Effector memory CD8-positive, alpha-beta T cell (primary cell): ENCODE measurements at places on chromosomes 3 and 15.

GRCh38 chr3:130748981-130749380, 2.4 kb upstream of the PIK3R4 start:
- no peak for DNase-seq

- DNase-seq: no peak
Measured at GRCh38 chr3:143163562-143164100, 44.1 kb downstream of the CHST2 start.

DNA sequence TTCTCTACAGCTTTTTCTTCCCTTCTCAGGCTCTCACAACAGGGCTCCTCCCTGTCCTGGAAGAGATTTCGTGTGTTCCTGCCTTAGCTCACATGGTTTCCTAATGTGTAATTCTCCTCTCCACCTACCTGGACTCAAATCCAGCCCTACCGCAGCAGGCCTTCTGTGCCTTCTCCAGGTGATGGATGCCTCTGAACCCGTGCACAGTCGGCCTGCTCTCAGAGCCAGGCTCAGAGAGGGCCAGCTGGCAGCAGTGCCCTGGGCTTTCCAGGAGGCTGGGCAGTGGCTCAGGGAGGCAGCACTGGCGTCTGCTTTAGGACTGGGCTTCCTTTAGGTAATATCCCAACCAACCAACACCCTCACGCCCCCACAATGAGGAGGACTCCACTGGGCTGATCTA, 123.2 kb upstream of the TMC3 start:
- DNase-seq: no peak

DNA sequence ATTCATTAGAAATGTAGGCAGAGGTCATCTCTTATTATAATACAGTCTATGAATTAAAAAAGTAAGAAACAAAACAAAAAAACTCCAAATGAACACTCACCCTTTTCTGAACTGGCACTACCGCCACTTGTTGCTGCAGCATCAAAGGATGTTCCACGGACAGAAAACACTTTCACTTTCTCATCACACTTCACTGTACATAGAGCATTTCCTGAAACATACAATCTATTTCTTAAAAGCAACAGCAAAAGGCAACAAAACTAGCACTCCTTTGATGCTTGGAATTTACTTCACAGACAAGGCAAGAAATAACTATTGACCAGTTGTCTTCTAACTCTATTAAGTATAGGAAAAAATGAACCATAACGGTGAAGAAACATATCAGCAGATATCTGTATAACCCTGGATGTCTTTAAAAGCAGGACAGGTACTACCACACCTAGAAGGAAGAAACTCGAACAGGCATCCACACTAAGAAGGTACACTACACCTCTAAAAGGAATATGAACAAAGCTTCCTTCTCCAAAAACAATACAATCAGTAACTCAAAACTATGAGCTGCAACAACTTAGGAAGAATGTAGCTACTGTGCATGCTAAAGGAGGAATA, 24.9 kb downstream of the ETFA start:
- DNase-seq: peak; percentile 13

- no peak for DNase-seq
Measured at GRCh38 chr3:114649331-114649730, 355.5 kb downstream of the TIGIT start.

- no peak for DNase-seq
Measured at GRCh38 chr15:35014241-35014640, 26.2 kb upstream of the ZNF770 start.

- no peak for DNase-seq
Measured at GRCh38 chr3:76500746-76501275, 539.1 kb upstream of the ROBO2 start.

GRCh38 chr3:161026612-161027510, 78.3 kb downstream of the B3GALNT1 start:
- DNase-seq: no peak

- no peak for DNase-seq
Measured at GRCh38 chr3:89326997-89327396, 219.6 kb downstream of the EPHA3 start.

- no peak for DNase-seq
Measured at GRCh38 chr3:11602239-11602840, 41.4 kb downstream of the VGLL4 start.
